ENCODE measurements at places on chromosomes 2 and 18. TPM values are rescaled to one million over a fixed set of nuclear protein-coding genes. Genes with fewer than 3 reads are reported as not detected.

- peak; percentile 62 for DNase-seq
Observed at GRCh38 chr2:234426616-234427015, 70.3 kb downstream of the ARL4C start.

DNA sequence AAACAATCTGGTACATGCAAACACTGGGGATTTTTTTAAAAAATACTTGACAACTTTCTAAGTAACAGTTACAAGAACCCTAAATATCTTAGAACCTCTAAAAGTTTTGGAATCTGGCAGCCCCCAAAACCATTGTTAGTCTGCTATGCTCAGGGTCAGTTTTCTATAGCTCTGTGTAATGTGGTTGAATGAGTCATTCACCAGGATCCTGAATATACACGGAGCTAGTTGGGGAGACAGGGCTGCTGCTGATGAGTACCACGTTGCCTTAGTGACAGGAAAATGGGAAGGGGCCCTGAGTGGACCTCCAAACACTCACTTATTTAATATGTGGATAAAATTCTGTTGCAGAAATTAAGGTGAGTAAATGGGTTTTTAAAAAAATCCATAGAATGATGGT is 36.9 kb upstream of the TANC1 start:
- DNase-seq = no peak

GRCh38 chr2:187541086-187542085 is 12.8 kb downstream of the TFPI start:
- DNase-seq = no peak

DNA sequence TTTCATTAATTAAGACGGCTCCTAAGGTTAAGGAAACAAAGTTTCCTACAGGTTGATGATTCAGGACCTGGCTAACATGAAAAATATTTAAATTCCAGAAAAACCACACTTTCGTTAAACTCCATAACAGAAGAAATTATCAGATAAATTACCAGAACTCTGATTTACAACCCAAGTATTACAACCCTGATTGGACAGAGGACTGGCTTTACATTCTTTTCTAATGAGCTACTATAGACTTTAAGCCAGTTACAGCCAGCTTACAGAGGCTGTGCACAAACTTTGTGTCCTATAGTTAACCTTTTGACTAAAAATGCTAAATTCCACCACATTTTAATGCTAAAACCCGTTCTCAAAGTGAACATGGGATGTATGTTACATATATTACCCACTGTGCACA is 458.6 kb downstream of the KCNJ3 start:
- DNase-seq = no peak

Gene TWSG1
- total RNA-seq = 6.3 TPM

Measured in B cell (primary cell).